ENCODE measurements at places on chromosomes 11 and 22. TPM values are rescaled to one million over a fixed set of nuclear protein-coding genes. Genes with fewer than 3 reads are reported as not detected.

ARHGAP8 gene
- polyA plus RNA-seq: not detected

TALDO1 gene
- 189 TPM for polyA plus RNA-seq

GRCh38 chr11:46357483-46357936 is 10.2 kb downstream of the DGKZ start:
- H3K27ac ChIP-seq: peak overlapping the region; percentile 94
- DNase-seq: no peak
- peak overlapping the region; percentile 53 for H3K4me3 ChIP-seq
- H3K27me3 ChIP-seq: no peaks in the 10 kb centered on the region
- H3K4me1 ChIP-seq: peaks cover 85% of the 10 kb centered on the region

GGT1 gene
- polyA plus RNA-seq: not detected

DNA sequence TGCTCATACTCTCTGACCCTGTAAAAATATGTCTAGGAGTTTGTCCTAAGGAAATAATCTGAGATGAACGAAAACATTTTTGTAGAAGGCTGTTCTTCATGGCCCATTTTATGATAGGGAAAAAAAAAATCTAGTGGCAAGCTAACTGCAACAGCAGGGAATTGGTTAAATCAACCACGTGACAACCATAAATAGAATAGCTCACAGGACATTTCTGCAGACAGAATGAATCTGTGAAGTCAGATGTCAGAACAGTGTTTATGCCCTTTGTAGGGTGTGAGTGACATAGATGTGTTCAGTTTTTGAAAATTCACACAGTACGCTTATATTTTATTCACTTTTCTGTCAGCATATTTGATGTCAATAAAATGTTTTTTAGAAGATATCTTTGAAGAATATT is 16.1 kb downstream of the ARHGAP1 start:
- DNase-seq: no peak
- H3K27me3 ChIP-seq: no peaks in the 10 kb centered on the region
- H3K27ac ChIP-seq: no peak overlapping the region
- peaks cover 13% of the 10 kb centered on the region for H3K4me1 ChIP-seq
- H3K4me3 ChIP-seq: no peak overlapping the region

DNA sequence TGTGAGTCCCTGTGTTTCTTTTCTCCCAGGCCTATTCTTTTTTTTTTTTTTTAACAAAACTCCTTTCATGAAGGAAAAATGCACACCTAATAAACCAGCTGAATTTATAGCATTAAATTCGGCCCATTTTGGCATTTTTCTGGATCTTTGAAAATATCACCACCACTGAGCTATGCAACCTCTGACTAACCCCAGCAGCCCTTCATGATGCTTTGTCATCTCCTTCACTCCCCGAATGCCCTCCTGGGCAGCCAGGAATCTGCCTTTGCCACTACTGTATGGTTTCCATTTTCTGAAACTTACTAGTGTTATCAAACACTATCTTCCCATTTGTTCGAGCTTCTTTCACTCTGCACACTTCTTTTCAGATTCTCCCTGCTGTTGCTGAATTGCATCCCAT is 97.9 kb downstream of the ZNF280B start:
- H3K27me3 ChIP-seq: peaks cover 10% of the 10 kb centered on the region
- DNase-seq: no peak
- H3K27ac ChIP-seq: no peak overlapping the region
- H3K36me3 ChIP-seq: no peaks in the 10 kb centered on the region
- no peak overlapping the region for H3K4me3 ChIP-seq

DNA sequence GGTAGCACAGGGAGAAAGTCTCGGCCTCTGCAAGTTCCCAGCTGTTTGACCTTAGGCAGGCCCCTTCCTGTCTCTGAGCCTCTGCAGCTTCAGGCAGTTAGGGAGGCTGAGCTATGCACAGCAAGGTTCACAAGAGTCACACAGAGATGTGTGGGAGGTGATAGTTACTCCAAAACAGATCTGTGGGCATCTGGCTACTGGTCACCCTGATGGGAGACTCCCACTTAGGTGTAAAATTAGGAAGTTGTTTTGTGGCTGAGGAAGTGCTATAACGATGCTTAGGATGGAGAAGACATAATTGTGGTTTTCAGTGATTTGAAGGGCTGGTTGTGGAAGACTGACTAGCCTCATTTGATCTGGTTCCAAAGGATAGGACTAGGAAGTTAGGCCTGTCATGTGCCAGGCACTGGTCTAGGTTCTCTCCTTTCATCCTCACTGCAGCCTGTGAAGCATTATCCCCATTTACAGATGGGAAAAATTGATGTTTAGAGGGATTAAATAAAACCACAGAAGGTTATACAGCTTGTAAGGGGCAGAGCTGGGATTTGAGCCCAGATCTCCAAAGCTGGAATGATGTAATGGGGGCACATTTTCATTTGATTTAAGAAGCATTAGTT is 13.5 kb downstream of the ACO2 start:
- peaks cover 52% of the 10 kb centered on the region for H3K4me1 ChIP-seq
- H3K27me3 ChIP-seq: no peaks in the 10 kb centered on the region
- H3K4me3 ChIP-seq: no peak overlapping the region
- DNase-seq: no peak
- no peak overlapping the region for H3K27ac ChIP-seq
- no peaks in the 10 kb centered on the region for H3K36me3 ChIP-seq

SHANK2 gene
- polyA plus RNA-seq: not detected

- H3K4me3 ChIP-seq: no peak overlapping the region
- H3K27me3 ChIP-seq: peaks cover 3% of the 10 kb centered on the region
- no peak for DNase-seq
- peaks cover 7% of the 10 kb centered on the region for H3K36me3 ChIP-seq
- peaks cover 5% of the 10 kb centered on the region for H3K4me1 ChIP-seq
These were observed 56.6 kb downstream of the ARHGEF12 start for GRCh38 chr11:120392793-120393192.

DNA sequence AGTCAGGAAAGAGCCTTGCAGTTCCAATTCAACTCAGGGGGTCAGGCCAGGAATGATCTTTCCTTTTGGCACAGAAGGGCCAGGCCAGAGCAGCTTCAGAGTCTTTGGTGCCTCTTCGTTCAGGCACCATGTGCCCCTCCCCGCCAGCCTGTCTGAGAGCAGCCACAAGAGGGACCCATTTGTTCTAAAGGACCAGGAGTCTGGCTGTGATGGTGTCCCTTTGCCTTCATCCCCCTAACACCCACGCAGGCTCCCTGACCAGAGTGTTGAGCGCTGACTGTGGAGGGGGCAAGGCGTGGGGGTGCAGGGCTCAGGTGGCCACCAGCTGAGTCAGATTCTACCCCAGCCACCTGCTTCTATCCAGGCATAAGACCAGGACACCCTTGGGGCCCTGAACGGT is 156.4 kb downstream of the TTC17 start:
- no peaks in the 10 kb centered on the region for H3K36me3 ChIP-seq
- H3K4me3 ChIP-seq: no peak overlapping the region
- H3K27ac ChIP-seq: no peak overlapping the region
- peaks cover 4% of the 10 kb centered on the region for H3K27me3 ChIP-seq
- no peaks in the 10 kb centered on the region for H3K4me1 ChIP-seq
- no peak for DNase-seq

DNA sequence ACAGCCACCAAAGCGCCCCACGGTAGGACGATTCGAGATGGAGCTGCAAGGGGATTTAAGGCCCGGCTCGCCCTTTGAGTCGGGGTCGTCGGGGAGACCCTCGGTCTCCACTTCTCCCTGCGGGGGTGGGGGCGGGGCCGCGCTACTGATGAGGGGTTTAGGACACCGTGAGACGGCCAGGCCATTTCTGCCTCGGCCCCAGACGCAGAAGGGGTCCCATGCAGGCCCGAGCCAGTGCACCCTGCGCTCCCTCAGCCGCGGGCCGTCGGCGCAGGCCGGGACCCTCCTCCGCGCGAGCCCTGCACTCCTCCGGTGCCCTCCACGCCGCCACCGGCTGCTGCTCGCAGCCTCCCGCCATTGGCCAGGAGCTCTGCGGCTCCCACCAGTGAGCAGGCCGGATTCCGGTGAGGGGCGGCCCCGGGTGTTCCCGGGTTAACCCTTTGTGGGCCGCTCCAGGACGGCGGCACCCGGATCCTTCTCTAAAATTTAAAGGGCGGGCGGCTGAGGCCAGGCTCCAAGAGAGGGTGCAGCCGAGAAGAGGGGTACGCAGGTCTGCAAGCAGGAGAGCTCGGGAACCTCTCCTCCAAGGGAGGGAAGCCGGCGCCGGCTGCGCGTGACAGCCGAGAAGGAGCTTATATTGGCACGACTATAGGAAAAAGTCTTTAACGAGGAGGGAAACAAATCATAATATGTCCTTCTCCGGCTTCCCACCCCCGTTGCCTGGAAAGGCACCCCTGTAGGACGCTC is 18.0 kb downstream of the CREB3L1 start:
- H3K4me1 ChIP-seq: no peaks in the 10 kb centered on the region
- H3K27me3 ChIP-seq: peaks cover 9% of the 10 kb centered on the region
- no peaks in the 10 kb centered on the region for H3K36me3 ChIP-seq
- no peak overlapping the region for H3K27ac ChIP-seq
- peak; percentile 65 for DNase-seq

- peaks cover 3% of the 10 kb centered on the region for H3K27me3 ChIP-seq
- H3K27ac ChIP-seq: no peak overlapping the region
- H3K36me3 ChIP-seq: no peaks in the 10 kb centered on the region
These were observed 81.0 kb upstream of the SNX19 start for GRCh38 chr11:130997278-130997677.

GRCh38 chr11:118574636-118575035 is 2.4 kb downstream of the ARCN1 start:
- DNase-seq: no peak
- H3K4me3 ChIP-seq: peak overlapping the region; percentile 60
- peaks cover 58% of the 10 kb centered on the region for H3K4me1 ChIP-seq
- no peaks in the 10 kb centered on the region for H3K36me3 ChIP-seq
- peaks cover 3% of the 10 kb centered on the region for H3K27me3 ChIP-seq

OR56A1 gene
- polyA plus RNA-seq: not detected

GRCh38 chr11:95790933-95791708 is 823 bp downstream of the CEP57 start:
- DNase-seq: no peak
- H3K36me3 ChIP-seq: peaks cover 8% of the 10 kb centered on the region
- H3K27ac ChIP-seq: peak overlapping the region; percentile 100
- peaks cover 11% of the 10 kb centered on the region for H3K27me3 ChIP-seq
- peaks cover 57% of the 10 kb centered on the region for H3K4me1 ChIP-seq
- peak overlapping the region; percentile 99 for H3K4me3 ChIP-seq

- no peaks in the 10 kb centered on the region for H3K4me1 ChIP-seq
- no peak for DNase-seq
- no peak overlapping the region for H3K27ac ChIP-seq
- H3K4me3 ChIP-seq: no peak overlapping the region
- H3K36me3 ChIP-seq: peaks cover 10% of the 10 kb centered on the region
- H3K27me3 ChIP-seq: peaks cover 4% of the 10 kb centered on the region
These were observed 33.3 kb downstream of the MOV10L1 start for GRCh38 chr22:50123119-50123518.

GRCh38 chr22:29716814-29717545 is 2.8 kb upstream of the CABP7 start:
- H3K4me3 ChIP-seq: no peak overlapping the region
- no peak for DNase-seq
- H3K4me1 ChIP-seq: no peaks in the 10 kb centered on the region
- no peak overlapping the region for H3K27ac ChIP-seq
- H3K27me3 ChIP-seq: peaks cover 16% of the 10 kb centered on the region

ESAM gene
- polyA plus RNA-seq: not detected

FZD4 gene
- polyA plus RNA-seq: not detected

DNA sequence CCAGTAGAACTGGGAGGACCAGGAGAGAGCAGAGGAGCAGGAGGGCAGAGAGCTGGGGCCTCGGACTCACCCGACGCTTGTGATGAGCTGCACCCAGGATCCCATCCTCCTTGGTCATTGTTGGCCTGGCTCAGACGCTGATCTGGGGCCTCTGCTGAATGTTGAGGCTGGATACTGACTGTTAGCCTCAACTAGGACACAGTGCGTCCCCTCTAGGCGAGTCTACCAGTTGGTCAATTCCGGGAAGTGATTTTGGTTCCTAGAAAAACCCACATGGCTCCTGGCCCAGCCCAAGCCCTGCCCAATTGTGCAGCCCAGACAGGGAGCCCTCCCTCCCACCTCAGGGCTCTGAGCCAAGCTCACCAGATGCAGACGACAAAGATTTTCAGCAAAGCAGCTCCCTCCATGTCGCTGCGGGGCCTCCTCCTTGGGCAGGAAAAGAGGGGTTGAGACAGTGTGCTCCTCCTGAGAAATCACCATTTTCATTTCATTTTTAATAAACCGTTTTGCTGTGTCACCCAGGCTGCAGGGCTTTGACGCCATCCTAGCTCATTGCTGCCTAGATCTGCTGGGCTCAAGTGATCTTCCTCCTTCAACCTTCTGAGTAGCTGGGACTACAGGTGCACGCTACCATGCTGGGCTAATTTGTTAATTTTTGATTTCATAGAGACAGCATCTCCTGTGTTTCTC is at the start of gene APOL4:
APOL4 (minus strand) TSS at position 180 of the 690 bp plus-strand sequence; CDS start at position 105, 75 bp downstream.
- H3K4me1 ChIP-seq: peaks cover 18% of the 10 kb centered on the region
- H3K27ac ChIP-seq: no peak within 1 kb of the TSS
- H3K27me3 ChIP-seq: peaks cover 2% of the 10 kb centered on the region
- no peaks in the 10 kb centered on the region for H3K36me3 ChIP-seq
- no peak within 1 kb of the TSS for H3K4me3 ChIP-seq

- H3K4me3 ChIP-seq: no peak overlapping the region
- no peaks in the 10 kb centered on the region for H3K27me3 ChIP-seq
- H3K27ac ChIP-seq: no peak overlapping the region
- H3K36me3 ChIP-seq: no peaks in the 10 kb centered on the region
- no peak for DNase-seq
These were observed 63.7 kb downstream of the KCNC1 start for GRCh38 chr11:17798253-17798652.

DNA sequence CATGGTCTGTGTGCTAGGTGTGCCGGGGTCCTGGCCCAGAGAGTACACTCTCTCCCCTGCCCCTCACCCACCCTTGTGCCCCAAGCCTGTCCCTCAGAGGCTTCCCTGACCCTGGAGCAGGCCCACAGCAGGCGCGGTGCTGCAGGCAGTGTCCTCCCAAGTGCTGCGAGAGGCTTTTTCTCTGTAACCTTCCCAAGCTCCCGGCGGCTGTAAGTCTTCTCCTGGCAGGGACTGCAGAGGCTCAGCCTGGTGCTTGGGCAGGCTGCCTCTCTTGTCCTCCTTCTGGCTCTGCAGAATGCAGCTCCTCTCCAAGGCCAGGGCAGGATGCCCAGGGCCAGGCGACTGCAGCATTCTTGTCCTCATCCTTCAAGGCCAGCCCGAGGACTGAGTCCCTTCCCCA is 15.9 kb downstream of the RFPL1 start:
- no peak overlapping the region for H3K4me3 ChIP-seq
- no peaks in the 10 kb centered on the region for H3K4me1 ChIP-seq
- H3K27me3 ChIP-seq: peaks cover 3% of the 10 kb centered on the region
